ENCODE measurements at places on chromosomes 4 and X.

GRCh38 chr4:6767748-6768538, 14.6 kb upstream of the KIAA0232 start:
- DNase-seq = no peak

- DNase-seq = peak; percentile 69
These were observed 50.1 kb upstream of the CLNK start for GRCh38 chr4:10734697-10735096.

DNA sequence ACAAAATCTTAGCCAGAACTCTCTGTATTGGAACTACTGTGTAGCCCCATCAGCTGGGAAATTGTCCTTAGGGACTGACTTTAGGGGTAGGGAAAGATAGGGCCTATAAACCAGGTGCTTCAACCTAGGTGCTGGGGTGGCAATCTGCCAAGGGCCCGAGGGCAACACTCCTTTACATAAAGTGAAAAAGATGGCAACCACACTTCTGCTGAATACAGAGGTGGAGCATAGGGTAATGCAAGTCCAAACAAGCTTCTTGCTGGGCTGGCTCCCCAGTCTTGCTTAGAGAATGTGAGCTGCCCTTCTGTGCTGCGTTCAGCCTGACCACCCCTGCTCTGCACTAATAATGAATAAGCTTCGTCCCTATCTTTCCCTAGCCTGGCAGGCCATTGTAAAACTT, 9.8 kb downstream of the ZBTB33 start:
- DNase-seq = peak; percentile 52

DNA sequence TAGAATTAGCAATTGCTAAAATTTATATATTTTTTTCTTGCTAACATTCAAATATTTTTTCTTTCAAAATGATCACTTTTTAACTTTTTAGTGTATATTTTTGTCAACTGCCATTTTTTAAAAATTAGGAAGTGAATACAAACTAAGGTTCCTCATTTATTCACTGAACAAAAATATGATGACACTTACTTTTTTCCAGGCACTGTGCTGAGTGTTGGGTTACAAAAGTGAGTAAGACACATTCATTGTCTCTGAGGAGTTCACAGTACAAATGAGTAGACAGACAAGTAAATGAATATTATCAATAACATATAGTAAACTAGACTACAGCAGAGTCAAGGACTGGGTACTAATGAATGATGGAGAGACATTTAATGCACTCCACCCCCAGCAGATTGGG, 543.5 kb downstream of the PDHA2 start:
- no peak for DNase-seq

GRCh38 chr4:113049421-113050370, at the start of gene ANK2:
TSS of gene ANK2 (plus strand) at chr4:113049653. CDS start at chr4:113049729, 76 bp downstream.
- DNase-seq = peak; percentile 39

GRCh38 chrX:17669458-17669857, 67.8 kb upstream of the SCML1 start:
- no peak for DNase-seq

DNA sequence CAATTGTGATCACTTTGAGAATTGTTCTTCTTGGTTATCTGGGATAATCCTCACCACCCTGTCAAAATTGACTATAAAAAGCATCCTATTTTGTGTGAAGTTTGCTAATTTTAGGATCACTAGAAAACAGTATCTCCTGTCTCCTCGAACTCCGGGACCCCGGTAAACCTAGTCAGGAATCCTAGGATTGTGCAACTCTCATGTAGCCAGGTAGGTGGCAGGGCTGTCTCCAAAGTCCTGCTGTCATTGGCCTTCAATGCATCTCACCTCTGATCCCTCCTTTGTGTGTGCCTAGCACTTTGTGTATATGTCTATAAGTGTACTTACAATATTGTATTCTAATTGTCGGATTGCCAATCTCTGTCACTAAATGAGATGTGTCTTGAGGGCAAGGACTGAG, 1564.8 kb downstream of the RPA4 start:
- no peak for DNase-seq

- DNase-seq = no peak
These were observed 488.1 kb upstream of the HTR2C start for GRCh38 chrX:114095789-114096188.

GRCh38 chrX:63935835-63936234, 150.8 kb upstream of the ARHGEF9 start:
- DNase-seq = no peak

GRCh38 chrX:151397741-151398070, 700 bp downstream of the VMA21 start:
- no peak for DNase-seq

DNA sequence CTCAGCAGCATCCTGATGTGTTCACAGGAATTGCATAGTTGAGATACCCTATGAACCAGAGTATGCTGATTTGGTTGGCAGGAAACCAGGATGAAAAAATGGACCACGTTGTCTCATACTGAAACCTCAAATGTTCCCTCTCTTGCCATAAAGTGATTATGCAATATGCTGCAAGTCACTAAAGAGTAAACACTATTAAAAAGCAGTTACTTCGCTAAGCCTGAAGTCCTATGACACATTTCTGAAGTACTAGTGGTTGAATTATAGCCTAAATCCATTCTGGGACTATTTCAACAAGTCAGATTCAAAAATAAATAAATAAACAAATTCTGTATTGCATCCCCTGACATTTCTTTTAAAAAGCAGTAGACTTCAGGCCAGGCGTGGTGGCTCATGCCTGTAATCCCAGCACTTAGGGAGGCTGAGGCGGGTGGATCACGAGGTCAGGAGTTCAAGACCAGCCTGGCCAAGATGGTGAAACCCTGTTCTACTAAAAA, 106.0 kb upstream of the NAP1L5 start:
- no peak for DNase-seq

DNA sequence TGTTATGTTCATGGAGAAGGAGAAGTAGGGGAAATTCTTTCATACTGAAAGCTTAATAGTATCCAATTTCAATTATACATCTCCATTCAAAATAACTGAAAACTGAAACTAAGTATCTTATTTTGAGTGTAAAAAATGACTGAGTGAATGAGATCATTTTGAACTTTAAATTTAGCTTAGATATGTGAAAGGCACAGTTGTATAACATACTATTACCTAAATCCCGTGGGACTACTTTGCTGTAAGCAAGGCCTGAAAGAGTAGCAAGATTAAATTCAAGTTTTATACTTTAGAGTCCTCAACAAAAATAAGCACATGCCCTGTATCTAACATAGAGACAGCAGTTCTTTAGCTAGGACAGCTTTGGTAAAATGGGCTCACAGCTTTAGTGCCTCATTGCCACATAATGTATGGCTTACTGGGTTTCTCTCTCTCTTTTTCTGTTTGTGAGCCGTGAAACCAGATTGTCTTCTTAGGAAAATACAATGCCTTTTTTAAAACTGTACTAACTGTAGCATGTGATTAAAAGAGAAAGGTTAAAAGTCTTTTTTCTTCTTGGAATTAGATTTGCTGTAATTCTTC, 43.2 kb downstream of the GSTCD start:
- DNase-seq = no peak

DNA sequence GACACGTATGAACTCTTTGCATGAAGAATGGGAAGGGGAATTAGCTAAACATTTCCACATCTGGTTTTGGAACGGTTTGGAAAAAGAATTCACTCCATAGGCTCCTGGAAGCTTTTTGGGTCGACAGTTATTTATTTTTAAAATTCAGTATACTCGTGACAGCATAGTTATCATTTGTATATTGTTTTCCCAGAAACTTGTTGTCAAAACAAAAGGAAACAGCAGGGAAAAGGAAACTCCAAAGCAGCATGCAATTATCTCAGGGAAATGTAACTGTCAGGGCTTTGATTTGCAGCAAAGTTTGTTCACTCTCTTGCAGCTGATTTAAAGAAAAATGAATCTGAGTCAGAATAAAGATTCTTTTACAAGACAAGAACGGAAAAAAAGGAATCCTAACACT, 86.5 kb downstream of the PLAC1 start:
- no peak for DNase-seq

DNA sequence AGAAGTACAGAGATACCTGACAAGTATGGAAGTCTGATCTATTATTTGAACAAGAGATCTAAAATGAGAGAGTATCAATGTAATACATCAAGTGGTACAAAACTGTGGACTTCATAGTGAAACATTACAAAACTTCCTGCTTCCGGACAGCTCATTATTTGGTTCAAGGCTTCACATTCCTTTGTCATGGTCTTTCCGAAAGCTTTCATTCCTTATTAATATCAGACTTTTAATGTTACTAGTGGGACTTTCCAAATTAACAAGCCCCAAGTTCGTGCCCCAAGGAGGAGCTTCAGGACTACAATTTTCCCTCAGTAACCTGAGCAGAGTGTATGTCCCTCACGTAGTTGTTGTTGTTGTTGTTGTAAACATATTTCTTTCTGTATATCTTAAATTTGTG, 1.2 kb downstream of the CHIC2 start:
- no peak for DNase-seq

- DNase-seq = no peak
These were observed 1.2 kb downstream of the SLAIN2 start for GRCh38 chr4:48342606-48342880.

DNA sequence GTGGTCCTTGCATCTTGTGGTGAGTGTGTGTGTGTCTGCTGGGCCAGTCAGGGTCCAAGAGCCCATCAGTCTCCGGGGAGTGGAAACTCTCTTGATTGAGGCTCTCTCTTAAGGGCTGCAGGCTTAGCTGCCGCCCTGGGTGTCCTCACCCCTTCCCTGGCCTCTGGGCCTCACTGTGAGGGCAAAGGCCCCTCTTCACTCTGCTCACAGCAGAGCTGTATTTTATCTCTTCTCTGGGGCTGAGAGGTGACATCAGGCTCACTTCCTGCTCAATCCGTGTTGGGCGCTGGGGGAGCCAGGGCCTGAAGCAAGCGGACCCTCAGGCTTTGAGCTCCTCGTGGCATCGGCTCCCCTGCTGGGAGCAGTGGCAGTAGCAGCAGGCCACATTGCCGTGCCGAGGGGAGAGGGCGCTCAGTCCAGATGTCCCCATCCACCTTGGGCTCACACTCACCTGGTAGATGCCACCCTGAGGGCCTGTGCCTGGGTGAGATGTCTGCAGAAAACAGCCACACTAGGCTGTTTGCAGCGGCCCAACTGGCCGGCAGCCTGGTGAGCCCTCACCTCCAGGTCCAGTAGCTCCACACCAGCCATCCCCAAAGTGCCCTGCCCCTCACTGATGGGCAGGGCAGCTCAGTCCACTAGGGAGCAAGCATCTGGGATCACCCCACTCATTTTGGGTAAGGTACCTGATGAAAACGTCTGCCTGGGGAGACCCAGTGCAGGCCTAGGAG, 24.7 kb upstream of the PRPS1 start:
- DNase-seq = no peak

DNA sequence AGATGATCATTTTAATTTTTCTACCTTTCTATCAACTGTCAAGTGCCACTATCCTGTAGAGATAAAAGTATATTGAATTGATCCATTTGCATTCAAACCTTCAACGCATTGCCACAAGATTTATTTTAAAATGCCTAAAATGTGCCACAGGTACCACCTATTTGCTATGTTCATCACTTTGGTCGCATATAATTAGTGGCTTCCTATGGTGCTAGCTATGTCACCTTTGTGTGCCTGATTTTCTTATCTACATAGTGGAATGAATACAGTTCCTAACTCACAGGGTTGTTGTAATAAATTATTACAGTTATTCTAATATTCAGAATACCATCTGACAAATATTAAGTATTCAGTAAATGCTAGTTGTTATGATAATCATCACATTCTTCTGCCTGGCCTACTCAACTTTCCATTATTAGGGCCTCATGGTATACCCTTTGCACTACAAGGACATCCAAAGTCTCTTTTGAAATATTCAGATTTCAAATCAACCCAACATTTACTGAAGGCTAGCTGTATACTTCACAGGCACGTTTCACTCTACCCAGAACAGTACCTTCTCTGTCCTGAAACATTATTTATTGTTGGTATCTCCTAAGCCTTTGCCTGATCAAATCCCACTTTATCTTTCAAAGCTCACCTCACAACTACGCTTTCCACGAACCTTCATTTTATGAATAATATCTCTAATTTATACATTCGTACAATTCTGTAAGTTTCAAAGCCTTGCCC, 62.4 kb downstream of the ANXA10 start:
- DNase-seq = no peak

GRCh38 chr4:113935190-113935589, 44.3 kb downstream of the ARSJ start:
- DNase-seq = no peak

GRCh38 chrX:79095441-79096041, 48.9 kb upstream of the GPR174 start:
- DNase-seq = no peak

- no peak for DNase-seq
These were observed at the start of gene SULT1B1 for GRCh38 chr4:69760455-69760854. TSS of gene SULT1B1 (minus strand) at chr4:69760620. CDS start at chr4:69755217, 5,403 bp downstream.

- no peak for DNase-seq
These were observed 183.7 kb downstream of the SPATA18 start for GRCh38 chr4:52234561-52235440.

DNA sequence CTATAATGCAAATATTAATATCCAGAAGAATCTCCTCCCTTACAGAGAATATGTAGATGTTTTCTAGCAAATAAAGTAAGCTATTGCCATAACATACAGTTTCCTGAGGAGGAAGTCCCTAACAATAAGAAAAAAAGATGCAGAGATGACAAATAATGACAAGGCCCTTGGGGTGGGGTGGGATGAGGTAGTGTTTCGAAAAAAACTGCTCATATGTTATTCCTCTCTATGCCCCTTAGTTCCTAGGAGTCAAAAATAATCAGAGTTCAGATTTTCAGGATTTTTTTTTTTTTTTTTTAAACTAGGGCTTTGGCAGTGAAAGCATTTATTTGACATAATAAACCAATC, 99.0 kb downstream of the ZAR1 start:
- DNase-seq = no peak

DNA sequence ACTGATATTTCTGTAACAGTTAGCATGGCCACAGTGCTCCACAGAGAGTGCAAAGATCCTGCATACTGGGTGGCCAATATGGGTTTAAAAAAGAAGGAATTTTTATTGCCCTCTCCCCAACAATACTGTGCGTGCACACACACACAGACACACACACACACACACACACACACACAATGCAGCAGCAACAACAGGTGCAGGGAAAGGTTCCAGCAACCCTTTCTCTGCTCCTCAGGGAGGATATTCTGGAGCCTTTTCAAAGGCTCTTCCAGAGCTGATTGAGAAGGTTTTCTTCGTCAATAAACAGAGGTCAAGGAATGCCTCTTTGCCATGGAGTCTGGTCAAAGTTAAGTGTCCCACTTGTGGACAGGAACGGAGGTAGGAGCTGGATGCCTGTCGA, 84.8 kb upstream of the ZFP42 start:
- no peak for DNase-seq

Measured in NCI-H2081 (cell line).